CD14-positive monocyte (primary cell): ENCODE measurements at places on chromosomes 16 and 17.

DNA sequence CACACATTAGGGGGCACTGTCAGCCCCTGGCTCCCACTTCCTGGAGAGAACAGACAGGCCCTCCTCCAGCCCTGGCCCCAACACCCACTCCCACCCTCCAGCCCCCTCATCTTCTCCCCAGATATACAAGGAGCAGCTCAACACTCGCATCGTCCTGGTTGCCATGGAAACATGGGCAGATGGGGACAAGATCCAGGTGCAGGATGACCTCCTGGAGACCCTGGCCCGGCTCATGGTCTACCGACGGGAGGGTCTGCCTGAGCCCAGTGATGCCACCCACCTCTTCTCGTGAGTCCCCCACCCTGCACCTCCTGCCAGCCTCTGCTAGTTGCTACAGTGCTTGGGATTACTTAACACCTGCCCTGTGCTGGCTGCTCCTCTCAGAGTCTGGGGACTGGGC, 14.4 kb downstream of the ADAM11 start:
- DNase-seq, result no peak

GRCh38 chr16:8848939-8849391, 19.8 kb downstream of the CARHSP1 start:
- no peak for DNase-seq

GRCh38 chr17:73291260-73291801, 20.5 kb downstream of the CDC42EP4 start:
- DNase-seq, result peak; percentile 85

GRCh38 chr17:76307966-76308338, at the start of gene QRICH2:
QRICH2 (minus strand) TSS chr17:76308276; CDS start chr17:76307998, 278 bp downstream.
- DNase-seq, result no peak

GRCh38 chr17:3924512-3925350, 8.5 kb upstream of the P2RX1 start:
- no peak for DNase-seq

GRCh38 chr17:17495536-17496188, 533 bp downstream of the RASD1 start:
- no peak for DNase-seq

DNA sequence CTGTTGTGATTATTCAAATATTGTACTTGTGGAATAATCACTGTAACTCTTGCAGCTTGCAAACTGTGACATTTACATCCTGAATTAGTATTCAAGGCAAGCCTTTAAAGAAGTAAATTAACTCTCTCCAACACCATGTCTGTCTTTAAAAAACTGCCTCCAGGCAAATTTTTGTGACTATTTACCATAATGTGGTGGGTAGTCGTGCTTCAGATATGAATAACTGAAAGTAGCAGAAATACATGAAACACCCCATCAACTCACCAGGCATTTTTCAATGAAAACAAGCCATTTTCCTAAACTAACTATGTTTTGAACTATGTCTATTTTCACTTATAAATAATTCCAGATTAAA, 217.4 kb upstream of the PSMD7 start:
- DNase-seq, result no peak

- peak; percentile 10 for DNase-seq
These were observed 534 bp downstream of the GPATCH8 start for GRCh38 chr17:44502598-44503146.

DNA sequence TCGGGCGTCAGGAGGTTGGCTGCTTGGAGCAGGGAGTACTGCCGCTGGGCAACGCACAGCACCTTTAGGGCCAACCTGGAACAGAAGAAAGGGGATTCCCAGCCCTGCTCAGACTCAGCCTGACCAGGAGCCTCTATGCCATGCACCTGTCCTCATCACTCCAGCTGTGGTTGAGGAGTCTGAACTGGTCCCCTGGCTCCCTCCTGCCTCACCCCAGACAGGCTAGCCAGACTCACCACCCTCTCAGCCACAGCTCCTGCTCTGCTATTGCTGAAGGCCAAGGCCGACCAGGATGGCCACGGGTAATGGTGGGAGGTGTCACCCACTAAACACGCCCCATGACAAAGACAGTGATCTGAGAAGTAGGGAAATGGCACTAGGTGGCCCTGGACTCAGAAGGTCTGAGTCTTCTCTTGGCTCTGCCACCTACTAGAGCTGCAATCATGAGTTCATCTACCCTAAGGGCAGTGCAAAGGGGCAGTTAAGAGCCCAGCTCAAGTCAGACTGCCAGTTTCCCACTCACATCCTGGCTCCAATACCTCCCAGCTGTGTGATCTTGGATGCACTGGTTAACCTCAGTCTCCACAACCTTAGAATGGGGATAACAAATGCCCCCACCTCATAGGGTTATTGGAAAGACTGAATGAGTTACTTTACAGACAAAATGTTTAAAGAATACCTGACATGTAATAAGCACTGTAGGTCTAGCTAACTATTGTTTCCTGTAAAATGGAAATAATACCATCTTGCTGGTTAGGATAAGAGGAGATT, 13.8 kb upstream of the GFAP start:
- no peak for DNase-seq

GRCh38 chr17:13721705-13722104, 120.0 kb upstream of the HS3ST3A1 start:
- DNase-seq, result no peak

DNA sequence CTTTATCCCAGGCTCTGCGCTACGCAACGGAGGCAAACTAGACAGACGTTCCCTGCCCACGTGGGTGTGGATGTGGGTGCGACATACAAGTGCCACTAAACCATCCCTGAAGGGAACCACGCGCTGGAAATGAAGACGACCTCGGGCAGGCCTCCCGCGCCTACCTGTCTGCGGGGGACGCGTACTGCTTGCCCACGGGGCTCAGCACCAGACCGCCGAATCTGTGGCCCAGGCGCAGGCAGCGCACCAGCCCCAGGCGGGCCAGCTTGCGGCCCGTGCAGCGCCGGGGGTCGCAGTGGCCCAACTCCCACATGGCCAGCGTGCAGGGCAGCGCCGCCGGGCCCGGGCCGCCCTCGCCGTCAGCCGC, 480 bp downstream of the TSR3 start:
- no peak for DNase-seq

GRCh38 chr16:78659668-78660217, 560.3 kb downstream of the WWOX start:
- no peak for DNase-seq

DNA sequence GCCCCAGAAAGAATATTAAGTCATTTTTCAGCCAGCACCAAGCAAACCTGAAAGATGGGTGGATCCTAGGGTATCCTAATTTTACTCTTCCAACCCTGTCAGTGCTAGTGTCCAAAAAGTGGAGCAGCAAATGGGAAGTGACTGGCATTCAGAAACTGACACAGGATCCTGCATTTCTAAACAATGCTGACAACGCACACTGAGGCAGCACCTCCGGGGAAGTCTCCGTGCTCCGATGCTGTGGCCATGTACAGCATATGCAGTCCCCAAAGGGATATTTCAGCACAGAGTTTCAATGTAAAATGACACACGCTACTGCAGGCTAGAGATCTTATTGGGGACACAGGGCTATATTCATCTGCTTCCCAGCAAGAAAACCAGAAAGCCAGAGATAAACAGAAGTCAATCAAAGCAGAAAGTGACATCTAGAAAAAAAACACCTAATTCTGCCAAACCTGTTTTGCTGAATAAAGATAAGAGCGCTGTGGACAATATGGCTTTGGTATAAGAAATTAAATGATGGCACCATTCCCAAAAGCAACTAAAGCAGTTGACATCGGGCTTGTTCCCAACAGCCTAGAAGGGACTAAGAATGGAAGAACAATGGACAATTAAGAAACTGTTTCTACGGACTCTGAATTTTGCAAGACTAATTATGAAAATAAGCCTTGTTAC, 17.3 kb downstream of the XYLT1 start:
- DNase-seq, result no peak

- DNase-seq, result no peak
These were observed 54.7 kb downstream of the CBFA2T3 start for GRCh38 chr16:88922114-88922825.

- DNase-seq, result no peak
These were observed 46.3 kb downstream of the TANGO6 start for GRCh38 chr16:68889508-68890150.

DNA sequence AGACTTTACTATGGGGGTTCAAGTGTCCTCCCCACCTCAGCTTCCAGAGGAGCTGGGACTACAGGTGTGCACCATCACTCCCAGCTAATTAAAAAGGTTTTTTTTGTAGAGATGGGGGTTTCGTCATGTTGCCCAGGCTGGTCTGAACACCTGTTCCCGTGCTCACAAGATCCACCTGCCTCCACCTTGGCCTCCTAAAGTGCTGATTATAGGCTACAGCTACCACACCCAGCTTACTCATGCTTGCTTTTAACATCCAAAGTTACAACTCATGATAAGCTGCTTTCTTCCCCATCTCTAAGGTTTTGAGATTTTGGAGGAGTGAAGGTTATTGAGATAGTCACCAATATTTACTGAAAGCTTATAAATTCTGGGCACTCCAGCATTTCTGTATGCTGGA, 2.6 kb downstream of the NUP88 start:
- no peak for DNase-seq

GRCh38 chr17:80838311-80839025, 153.2 kb upstream of the CHMP6 start:
- no peak for DNase-seq

DNA sequence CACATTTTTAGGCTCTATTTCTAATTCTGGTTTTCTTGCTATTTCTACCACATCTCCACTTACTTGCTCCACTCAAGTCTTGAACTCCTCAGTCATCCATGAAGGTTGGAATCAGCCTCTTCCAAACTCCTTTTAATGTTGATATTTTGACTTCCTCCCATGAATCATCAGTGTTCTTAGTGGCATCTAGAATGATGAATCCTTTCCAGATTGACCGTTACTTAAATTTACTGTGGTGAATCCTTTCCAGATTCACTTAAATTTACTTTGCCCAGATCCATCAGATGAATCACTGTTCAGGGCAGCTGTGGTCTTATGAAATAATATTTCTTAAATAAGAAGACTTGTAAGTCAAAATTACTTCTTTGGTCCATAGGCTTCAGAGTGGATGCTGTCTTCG, 32.4 kb downstream of the CLTC start:
- no peak for DNase-seq

- no peak for DNase-seq
These were observed 1.1 kb downstream of the SLC25A39 start for GRCh38 chr17:44323359-44324091.

GRCh38 chr16:74608944-74609343, 2.0 kb upstream of the GLG1 start:
- DNase-seq, result no peak

- no peak for DNase-seq
These were observed 468.0 kb downstream of the TOX3 start for GRCh38 chr16:52078716-52079655.

GRCh38 chr16:16867973-16868372, 489.0 kb downstream of the NPIPA7 start:
- no peak for DNase-seq

DNA sequence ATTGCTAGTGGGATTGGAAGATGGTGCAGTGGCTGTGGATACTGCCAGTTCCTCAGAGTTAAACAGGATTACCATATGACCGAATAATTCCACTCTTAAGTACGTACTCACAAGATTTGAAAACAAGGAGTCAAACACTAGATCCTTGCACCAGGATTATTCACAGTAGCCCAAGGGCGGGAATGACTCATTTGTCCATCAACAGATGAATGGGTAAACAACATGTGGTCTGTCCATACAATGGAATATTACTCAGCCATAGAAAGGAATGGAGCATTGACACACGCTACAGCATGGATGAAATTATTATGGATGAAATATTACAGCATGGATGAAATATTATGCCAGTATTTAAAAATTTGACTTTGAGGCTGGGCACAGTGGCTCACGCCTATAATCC, 9.1 kb upstream of the MAPK8IP3 start:
- DNase-seq, result no peak

GRCh38 chr17:67467500-67468455, 90.7 kb downstream of the PITPNC1 start:
- no peak for DNase-seq

DNA sequence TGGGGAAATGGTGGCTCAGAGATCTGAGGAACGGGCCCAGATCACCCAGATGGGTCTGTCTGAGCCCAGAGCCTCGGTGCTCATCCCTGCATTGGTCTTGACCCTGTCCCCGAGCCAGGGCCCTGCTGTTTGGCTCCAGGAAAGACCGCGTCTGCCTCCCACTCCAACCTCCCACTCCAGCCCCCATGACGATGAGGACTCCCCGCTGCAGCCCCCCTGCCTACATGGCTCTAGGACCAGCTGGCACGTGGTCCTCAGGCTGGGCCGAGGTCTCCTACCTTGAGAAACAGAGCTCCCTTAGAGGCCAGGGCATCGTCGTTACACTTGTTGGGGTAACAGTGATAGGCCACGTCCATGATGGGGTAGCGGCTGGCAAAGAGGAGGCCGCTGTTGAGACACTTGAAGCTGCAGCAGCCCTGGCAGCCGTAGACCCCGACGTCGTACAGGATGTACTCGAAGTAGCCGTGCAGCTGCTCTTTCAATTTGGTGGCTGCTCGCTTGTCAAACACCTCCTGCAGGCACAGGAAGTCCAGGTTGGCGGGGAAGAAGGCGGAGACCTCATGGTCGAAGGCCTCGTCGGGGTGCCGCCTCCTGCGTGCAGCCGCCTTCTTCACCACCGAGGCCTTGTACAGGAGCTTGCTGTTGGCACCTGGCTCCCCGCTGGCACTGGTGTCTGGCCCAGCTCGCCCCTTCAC, 59.9 kb downstream of the PRMT7 start:
- no peak for DNase-seq

DNA sequence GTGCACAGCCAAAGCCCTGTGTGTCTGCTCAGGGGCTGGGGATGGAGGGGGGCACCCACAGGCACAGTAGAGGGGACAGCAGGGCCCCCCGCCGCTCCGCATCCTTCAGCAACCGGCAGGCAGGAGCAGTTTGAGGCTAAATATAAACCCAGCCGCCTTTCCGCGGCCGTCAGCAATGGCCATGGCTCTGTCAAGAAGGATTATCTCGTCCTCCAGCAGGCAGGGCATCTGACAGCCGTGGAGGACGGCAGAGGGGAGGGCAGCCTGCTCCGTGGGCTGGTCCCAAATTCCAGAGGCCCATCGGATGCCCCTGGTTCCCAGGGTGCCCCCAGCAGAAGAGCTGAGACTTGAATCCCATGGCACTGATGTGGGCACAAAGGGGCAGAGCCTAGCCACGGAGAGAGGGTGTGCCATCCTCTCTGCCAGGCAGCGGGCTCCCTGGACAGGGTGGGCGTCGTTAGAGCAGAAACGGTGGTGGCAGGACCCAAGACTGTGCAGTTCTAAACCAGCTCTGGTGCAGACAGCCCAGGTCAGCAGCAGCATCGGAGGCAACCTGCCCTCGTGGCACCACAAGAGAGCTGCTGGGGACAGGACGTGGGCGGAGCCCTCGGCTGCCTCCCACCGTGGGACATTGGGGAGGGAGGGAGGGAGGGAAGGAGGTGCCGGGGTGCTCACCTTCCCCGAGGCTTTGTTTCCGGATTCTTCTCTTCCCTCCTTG, 198.8 kb upstream of the CIBAR2 start:
- DNase-seq, result no peak
